ENCODE measurements at places on chromosomes 11 and 22.

DNA sequence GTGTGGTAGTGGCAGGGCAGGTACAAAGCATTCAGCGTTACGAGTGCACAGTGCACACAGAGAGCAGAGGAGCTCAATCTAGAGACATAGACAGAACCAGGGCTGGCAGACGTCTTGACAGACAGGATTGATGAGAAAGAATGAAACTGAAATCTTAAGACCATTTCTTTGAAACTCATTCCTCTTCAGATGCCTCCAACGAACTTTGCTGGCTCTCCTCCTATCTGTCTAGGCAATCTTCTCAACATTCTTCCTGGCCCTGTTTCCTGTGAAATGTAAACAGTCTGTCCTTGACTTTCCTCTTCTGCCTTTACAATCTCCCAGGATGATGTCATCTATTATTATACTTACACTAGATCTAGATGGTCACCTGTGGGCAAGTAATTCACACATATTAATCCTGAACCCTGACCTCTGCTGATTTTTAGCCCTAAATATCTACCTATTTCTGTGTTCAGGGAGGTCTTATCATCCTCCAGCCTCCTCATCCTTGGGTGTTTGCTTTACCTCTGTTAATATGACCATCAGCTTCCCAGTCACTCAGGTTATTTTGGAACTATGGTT, 119.5 kb downstream of the ENTHD1 start:
- DNase-seq: no peak

DNA sequence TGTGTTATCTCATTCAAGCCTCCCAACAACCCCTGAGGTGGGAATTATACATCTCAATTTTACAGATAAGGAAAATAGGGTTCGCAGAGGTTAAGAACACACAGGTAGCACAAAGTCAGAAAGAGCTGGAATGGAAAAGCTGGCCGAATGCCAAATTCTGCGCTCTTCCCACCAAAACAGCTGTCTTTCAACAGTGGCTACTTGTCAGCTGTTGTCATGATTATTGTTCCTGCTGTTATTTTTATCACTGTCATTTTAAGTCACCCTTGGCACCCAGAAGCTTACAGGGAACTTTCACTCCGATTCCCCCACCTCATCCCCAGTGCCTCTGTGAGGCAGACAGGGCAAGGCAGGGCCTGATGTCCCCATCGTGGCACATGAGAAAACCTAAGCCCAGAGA, 74.5 kb upstream of the CSNK2A3 start:
- no peak for DNase-seq

GRCh38 chr22:47787501-47788227, 1025.2 kb downstream of the TBC1D22A start:
- no peak for DNase-seq

DNA sequence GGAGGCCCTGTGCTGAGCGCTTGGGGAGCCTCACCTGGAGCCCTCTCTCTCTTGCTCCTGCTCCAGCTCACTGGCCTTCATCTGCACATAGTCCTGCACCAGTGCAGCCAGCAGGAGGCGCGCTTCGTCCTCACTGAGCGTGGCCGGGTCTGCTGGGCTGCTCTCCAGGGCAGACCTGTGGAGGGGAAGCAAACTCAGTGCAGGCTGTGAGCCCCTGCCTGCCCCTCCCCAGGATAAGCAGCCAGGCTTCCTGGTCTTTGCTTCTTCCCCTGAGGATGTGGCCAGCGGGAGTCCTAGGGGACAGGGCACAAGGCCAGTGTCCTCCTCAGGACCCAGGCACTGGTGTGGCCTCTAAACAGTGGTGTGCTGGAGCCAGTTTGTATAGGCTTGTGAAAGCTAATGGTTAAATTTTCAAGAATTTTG, 2.2 kb downstream of the CALCA start:
- DNase-seq: peak; percentile 31

DNA sequence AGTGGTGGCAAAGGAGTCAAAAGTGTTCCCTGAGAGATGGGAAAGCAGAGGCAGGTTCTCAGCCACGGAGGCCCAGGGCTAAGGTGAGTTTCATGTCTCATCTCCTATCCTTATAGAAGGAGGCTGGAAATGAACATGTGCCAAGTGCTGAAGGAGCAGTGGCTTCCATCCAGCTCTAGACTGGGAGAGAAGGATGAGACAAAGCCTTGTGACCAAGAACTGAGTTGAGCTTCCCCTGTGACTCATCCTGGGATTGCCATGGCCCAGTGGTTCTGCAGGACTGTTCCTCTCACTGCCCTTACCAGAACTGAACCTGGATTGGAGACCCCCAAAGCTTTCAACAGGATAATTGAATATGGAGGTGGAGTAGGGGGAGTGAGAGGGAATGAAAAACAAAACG, 16.7 kb upstream of the OR9Q1 start:
- DNase-seq: no peak

DNA sequence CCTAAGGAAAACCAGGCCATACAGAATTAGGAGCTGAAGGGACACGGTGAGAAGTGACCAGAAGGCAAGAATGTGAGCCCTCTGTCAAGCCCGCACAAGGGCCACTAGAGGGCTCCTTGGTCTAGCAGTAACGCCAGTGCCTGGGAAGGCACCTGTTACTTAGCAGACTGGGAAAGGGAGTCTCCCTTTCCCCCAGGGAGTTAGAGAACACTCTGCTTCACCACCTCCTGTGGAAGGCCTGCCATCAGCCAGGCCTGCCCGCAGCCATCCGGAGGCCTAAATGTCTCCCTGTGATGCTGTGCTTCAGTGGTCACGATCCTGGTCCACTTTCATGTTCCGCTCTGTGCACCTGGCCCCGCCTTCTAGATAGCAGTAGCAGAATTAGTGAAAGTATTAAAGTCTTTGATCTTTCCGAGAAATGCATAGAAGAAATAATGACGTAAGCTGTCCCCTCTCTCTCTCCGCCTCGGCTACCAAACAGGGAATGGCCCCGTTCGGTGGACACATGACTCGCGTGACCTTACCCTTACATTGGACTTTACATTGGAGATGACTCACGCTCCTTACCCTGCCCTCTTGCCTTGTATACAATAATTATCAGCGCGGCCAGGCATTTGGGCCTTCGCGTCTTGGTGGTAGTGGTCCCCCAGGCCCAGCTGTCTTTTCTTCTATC, 10.7 kb upstream of the GSTP1 start:
- peak; percentile 88 for DNase-seq

GRCh38 chr11:69375316-69376154, 81.6 kb downstream of the MYEOV start:
- DNase-seq: no peak

GRCh38 chr11:57459164-57460021, 935 bp upstream of the RTN4RL2 start:
- DNase-seq: no peak

All from SHP77 (cell line).